ENCODE measurements at places on chromosomes 6 and 20.

- DNase-seq: no peak
Measured at GRCh38 chr20:32570401-32571190, 14.5 kb downstream of the NOL4L start.

DNA sequence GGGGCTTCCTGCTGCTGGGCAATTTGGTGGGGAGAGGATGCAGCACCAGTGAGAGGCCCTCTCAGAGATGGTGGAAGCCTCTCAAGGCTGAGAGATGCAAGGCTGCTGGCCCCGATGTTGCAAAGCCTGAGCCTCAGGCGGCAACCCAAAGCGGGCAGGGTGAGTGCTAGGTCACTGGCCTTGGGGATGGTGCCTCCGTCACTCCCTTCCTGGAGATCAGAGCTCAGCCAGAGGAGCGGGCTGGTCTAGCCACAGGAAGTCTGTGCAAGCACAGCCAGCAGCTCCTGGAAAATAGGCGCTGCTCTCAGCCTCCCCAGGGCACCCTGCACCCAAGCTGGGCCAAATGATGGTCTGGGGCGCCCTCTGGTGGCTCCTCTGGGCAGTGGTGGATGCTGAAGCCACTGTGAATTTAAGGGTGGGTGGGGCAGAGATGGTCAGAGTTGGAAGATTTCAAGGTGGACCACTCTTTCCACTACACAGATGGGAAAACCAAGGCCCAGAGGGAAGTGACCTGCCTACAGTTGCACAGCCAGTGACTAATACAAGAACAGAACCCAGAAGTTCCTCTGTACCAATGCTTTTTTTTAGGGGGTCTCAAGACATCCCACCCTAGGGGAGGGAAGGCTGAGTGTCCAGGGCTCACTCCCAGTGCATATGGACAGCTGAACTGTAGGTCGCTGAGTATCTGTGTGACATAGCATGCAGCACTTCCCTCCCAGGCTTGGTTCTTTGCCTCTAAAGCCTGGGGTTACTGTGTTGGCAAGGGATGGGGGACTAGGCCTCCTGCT, 20.8 kb downstream of the C20orf203 start:
- peak; percentile 85 for DNase-seq

DNA sequence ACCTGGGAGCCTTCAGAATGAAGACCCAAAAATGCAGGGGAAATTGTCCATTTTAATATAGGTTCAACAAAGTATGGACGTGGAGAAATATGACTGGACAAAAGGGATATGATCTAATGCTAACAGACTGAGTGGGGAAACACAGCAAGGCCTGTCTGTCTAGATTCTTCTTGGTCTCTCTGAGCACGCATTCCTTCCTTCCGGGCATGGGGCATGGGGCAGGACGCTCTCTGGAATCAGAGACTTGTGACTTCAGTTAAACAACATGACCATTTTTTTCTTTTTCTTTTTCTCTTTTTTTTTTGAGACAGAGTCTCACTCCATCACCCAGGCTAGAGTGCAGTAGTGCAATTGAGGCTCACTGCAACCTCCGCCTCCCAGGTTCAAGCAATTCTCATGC, 31.9 kb downstream of the ZBTB2 start:
- DNase-seq: no peak

- DNase-seq: peak; percentile 38
Measured at GRCh38 chr6:108492131-108492766, 68.5 kb upstream of the FOXO3 start.

GRCh38 chr6:14130435-14131075, 13.0 kb downstream of the CD83 start:
- no peak for DNase-seq

GRCh38 chr6:116562614-116563013, 8.7 kb upstream of the RWDD1 start:
- DNase-seq: no peak

- DNase-seq: no peak
Measured at GRCh38 chr6:12769556-12770256, 53.1 kb downstream of the PHACTR1 start.

GRCh38 chr6:114735025-114735735, 392.4 kb upstream of the HS3ST5 start:
- DNase-seq: no peak

DNA sequence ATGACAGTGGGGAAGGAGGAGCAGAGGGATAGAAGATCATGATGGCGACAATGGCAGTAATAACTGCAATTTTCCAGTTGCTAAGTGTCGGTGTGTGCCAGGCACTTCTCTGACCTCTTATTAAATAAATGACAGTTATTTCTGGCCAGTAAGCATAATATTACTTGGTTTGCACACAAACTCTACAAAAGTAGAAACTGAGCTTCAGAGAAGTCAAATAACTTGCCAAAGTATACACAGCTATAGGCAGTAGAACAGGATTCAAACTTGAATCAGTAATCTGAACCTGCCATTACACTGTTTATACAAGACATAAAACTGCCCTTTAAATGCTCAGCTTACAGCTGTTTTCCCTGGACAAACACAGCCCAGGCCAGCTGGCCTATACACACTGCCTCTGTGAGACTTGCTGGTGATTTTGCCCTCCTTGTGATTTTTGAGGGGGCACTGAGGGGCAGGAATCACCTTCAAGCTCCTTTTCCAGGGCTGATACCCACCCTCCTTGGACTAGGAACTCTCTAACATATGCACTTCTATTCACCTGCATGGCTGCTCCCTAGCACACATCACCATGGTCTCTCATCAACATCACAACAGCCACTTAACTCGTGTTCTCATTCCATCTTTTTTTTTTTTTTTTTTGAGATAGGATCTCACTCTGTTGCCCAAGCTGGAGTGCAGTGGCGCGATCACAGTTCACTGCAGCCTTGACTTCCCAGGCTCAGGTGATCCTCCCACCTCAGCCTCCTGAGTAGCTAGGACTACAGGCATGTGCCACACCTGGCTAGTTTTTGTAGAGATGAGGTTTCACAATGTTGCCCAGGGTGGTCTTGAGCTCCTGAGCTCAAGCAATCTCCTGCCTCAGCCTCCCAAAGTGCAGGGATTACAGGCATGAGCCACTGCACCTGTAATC, 63.6 kb downstream of the SLC23A2 start:
- DNase-seq: no peak

DNA sequence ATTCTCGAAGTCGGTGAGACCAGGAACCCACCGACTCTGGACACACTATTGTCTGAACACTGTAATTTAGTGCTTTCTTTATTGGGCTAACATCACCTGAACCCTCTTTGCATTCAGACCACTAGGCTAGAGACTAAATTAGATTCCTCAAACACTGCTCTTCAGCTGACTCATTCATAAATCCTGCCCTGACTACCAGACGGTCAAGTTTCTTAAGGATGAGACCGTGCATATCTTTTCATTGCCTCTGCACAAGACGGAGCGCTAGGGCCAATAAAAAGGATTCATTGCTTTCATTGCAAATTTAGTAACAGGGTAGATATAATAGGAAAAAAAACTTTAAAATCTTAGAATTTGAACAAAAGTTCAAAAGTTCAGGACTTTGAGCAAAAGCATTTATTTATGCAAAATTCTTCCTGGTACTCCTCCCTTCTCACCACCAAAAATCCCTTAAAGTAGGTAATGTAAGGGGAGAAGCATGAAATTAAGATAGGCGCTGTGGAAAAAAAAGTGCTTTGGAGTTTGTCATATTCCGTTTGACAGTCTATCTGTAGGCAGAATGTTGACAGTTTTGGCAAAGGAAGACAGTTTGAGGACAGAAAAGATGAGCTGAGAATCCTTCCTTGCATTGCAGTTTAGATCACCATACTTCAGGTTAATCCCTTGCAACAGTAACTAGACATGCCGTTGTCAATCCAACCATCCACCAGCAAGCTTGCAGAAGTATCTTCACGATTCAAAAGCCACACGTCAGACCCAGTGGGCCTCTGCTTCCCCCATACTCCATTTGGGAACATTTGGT, 328.6 kb upstream of the JARID2 start:
- no peak for DNase-seq

DNA sequence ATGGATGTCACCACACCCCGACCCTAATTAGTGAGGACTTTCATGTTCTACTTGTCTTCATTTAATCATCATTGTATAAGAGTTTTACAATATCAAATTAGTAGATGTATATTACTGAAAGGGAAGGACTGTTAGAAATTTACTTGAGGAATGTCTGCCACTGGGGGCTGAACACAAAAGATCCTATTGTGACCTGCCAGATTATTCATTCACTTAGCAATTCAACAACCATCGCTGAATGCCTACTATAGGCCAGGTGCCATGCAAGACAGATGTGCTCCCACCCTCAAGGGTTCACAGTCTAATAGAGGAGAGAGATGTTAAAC, 8.0 kb upstream of the RBCK1 start:
- no peak for DNase-seq

GRCh38 chr6:108616544-108616943, 55.8 kb downstream of the FOXO3 start:
- no peak for DNase-seq

GRCh38 chr20:8829256-8829655, 239.6 kb upstream of the PLCB4 start:
- DNase-seq: no peak

All from GDM1 (cell line).